ENCODE measurements at places on chromosomes 3 and 15.

DNA sequence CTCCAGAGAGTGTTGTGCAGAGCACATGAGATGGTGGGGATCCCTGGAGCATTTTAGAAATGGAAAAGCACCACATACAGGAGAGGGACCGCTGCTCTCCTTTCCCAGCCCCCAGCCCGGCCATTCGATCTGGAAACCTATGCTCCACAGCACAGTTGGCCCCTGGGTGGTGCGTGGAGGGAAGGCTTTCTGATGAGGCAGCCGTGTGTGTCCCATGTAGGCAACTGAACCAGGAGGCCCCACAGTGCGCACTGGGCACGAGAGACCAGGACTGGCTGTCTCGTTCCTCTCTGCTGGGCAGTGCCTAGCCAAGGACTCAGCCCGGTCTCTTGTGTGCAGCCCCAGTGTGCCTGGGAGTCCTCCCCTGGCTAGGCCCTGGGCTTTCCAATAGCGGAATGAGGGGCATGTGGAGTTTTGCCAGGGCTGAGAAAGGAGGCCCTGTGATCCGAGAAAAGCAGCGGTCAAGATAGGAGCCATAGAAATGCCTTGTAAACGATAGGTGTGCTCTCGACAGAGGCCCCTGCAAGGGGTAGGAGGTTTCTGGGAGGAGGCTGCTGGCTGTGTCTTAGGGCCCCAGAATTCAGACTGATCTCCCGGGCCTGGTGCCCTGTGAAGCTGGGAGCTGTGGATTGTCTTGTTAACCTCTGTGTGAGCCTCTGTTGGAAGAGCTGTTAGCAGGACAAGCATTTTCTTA lies 39.0 kb downstream of the CHDH start:
- no peak for DNase-seq

DNA sequence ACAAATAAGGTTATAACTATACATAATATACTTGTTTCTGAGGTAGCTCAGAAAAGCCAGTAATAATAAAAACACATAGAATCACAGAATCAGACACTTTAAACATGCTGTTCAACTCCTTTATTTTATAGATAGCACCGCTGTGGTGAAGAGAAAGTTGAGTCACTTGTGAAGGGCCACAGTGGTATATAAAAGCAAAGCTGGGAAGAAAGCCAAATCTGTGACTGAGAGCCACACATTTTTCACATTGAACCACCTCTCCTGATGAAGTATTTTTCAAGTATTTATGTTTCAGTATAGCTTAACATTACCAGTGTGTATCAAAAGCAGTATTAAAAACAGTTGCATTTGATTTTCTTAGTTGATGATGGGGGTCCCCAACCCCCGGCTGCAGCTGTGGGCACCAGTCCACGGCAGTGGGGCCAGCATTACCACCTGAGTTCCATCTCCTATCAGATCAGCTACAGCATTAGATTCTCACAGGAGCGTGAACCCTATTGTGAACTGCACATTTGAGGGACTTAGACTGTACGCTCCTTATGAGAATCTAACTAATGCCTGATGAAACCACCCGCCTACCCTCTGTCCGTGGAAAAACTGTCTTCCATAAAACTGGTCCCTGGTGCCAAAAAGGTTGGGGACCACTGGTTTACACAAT lies 46.2 kb downstream of the TBL1XR1 start:
- DNase-seq: no peak

GRCh38 chr15:49235446-49236124 lies 65.5 kb downstream of the GALK2 start:
- peak; percentile 22 for DNase-seq

- DNase-seq: no peak
These were observed 31.0 kb downstream of the ATP10A start for GRCh38 chr15:25832158-25832557.

DNA sequence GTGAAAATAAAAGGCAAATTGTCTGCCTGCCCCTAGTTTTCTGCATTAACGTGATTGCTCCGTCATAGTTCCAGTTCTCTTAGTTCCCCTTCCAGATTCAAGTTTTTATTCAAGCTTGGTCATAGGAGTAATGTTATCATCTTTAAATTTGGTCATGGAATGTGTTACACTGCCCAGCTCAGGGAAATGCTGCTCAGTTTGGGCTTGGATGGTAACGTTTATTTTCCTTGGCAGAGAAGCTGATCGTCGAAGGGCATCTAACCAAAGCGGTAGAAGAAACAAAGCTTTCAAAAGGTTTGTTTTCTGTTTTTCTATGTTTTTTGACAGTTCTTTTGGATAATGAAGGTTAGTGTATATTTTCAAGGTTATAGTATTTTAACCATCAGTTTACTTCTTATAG lies 118.4 kb upstream of the FLNB start:
- no peak for DNase-seq

- no peak for DNase-seq
These were observed 34.3 kb upstream of the ANKDD1A start for GRCh38 chr15:64877435-64877834.

DNA sequence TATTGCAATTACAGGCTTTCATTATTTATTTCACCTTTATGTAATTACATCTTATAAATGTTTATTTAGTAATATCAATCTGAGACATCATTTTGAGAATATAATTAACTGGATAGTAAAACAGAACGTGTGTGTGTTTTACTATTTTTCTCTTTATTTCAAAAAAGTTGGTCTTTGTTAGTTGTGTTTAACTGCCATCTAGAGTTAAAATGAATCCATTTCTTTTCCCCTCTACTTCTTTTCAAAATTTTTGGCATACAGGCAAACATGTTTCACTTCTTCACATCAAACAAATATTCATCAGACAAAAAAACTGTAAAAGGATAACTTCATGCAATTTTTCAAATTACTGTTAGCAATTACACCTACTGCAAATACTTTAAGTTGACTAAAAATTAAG lies 61.1 kb downstream of the FEZF2 start:
- DNase-seq: no peak

DNA sequence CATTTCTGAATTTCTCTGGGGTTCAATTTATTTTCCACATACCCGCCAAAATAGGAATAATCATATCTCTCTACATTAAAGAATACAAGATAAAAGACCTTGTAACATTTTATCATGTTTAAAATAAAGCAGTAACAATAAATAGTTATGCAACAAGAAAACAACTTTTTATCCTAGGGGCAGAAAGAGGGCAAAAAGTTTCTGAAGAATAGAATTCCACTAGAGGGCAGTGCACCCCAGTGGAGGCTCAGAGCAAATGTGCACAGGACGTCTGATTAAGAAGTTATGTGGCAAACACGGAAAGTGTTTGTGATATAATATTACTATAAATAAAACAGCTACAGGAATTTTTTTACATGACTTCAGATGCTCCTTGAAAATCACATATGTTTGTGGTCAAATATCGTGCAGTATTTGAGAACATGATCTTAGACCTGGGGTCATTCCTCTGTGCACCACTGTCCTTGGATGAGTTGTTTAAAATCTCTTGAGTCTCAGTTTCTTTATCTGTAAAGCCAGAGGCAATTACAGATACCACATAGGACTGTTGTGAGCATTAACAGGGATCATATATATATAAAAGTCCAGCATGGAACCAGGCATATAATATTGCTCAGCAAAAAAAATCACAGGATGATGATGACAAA lies 13.2 kb upstream of the PIK3R4 start:
- DNase-seq: peak; percentile 38

DNA sequence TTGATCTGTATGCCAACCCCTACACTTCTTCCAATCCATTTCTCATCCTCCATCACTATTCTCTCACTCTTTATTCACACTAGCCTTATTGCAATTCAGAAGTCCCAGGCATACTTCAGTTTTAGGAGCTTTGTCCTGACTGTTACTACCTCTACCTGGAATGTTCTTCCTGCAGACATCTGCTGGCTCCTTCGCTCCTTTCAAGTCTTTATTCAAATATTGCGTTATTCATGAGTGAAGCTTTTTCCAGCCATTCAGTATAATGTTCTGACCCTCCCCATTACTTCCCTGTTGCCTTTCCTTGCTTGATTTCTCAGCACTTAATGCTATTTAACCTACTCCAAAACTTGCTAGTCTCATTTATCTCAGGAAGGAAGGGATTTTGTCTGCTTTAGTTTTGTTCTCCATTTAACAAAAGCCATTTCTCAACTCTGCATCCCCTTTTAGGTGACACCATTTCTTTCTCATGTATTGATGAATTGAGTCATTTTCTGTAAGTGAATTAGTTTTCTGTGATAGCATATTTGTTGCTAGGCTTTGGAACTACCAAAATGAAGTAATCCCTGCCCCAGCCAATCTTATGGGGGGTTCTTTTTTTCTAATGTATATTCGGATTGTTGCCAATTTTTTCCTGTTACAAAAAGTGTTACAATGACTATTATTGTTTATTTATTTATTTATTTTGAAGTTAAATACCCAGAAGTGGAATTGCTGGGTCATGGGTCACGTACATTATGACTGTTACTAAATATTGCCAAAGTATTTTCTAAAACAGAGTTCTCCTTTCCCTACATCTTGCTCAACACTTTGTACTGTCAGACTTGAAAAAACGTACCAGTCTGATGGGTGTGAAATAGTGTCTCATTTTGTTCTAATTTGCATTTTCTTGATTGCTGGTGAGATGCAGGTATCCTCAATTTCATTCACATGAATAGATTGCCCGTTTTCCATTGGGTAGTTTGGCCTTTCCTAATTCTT lies 9.4 kb downstream of the ATP11B start:
- no peak for DNase-seq

DNA sequence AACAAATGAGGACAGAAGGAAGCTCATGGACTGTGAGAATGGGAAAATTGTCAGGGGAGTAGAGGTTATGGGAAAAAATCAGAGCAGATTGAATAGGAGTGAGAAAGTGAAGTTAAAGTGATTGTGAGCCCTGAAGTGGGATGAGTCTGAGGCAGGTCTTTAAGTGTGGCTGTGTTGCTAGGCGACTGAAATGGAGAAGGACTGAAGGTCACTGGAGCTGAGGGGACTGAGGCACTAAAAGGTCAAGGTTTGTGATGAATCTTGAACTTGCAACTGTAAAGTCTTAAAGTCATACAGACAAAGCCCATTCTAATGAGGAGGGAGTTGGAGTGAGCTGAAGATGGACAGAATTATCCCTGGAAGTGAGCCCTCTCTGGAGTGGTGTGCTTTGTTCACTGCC lies 518.9 kb downstream of the TUSC7 start:
- no peak for DNase-seq

DNA sequence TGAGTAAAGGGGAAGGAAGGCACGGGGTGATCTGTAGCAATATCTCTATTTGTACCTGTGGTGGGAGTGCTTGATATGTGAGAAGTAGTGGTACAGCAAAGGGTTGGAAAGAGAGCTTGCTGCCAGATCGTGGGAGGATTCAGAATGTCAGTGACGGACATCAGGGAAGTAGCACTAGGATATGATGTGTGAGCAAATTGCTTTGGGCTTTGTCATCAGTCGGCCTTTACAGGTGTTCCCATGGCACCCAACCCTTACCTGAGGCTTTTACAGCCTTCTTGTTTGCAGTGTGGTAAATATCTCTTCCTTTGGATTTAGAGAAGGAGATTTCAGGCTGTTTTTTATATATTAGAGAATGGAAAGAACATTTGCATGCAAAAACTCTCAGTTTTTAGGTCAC lies 29.8 kb downstream of the IL1RAP start:
- no peak for DNase-seq

GRCh38 chr15:48112242-48112641 lies 8.5 kb upstream of the SLC24A5 start:
- no peak for DNase-seq

DNA sequence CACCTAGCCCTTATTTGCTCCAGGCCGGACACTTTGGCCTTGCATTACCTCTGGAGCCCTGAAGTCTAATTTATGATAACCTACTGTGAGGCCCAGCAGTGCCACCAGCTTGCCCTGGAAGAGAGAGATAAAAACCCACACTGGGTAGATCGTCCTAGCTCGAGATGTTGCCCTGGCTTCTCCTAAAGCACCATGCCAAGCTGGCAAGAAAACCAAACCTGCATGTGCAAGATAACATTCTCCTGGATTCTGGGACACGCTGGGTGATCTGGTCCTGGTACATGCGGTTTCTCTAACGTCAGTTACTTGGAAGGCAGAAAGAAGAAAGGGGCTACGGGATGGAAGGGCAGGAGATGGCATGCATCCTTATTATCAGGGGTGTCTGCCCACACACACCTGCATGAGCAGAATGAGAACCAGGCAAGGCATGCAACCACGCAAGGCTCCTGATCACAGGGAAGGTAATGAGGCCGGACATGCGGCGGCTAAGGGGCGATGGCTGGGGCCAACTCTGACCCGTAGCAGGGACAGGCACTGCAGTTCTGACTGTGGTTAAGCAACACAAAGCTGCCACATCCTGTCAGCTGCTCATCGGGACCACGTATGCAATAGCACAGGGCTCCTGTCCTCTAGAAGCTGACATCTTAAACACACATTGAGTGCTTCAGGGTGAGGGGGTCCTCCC lies 73.0 kb downstream of the OXNAD1 start:
- peak; percentile 32 for DNase-seq

- no peak for DNase-seq
These were observed 235.5 kb downstream of the UBE2E2 start for GRCh38 chr3:23438657-23439056.
